ENCODE measurements at places on chromosomes 2 and 18. TPM values are rescaled to one million over a fixed set of nuclear protein-coding genes. Genes with fewer than 3 reads are reported as not detected.

The GPR55 gene
- total RNA-seq, result not detected

The DOK6 gene
- 61.5 TPM for total RNA-seq

The CRIM1 gene
- 52.1 TPM for total RNA-seq

The DNAJC5G gene
- total RNA-seq, result not detected

The TMEM37 gene
- total RNA-seq, result not detected

The ALK gene
- total RNA-seq, result 0.98 TPM

The ATP6V1B1 gene
- total RNA-seq, result not detected

The CD8B2 gene
- total RNA-seq, result under 0.01 TPM

The GKN1 gene
- 2.0 TPM for total RNA-seq

The SKOR2 gene
- total RNA-seq, result not detected

The METAP1D gene
- total RNA-seq, result 6.6 TPM

The SAG gene
- not detected for total RNA-seq

The CHRND gene
- total RNA-seq, result not detected

The C2orf76 gene
- 7.9 TPM for total RNA-seq

The CCL20 gene
- total RNA-seq, result not detected

The CXXC1 gene
- total RNA-seq, result 29.5 TPM
